ENCODE measurements at places on chromosomes 12 and 14.
A peak's percentile ranks its signal among the peaks of the same experiment; 100 is the strongest.

DNA sequence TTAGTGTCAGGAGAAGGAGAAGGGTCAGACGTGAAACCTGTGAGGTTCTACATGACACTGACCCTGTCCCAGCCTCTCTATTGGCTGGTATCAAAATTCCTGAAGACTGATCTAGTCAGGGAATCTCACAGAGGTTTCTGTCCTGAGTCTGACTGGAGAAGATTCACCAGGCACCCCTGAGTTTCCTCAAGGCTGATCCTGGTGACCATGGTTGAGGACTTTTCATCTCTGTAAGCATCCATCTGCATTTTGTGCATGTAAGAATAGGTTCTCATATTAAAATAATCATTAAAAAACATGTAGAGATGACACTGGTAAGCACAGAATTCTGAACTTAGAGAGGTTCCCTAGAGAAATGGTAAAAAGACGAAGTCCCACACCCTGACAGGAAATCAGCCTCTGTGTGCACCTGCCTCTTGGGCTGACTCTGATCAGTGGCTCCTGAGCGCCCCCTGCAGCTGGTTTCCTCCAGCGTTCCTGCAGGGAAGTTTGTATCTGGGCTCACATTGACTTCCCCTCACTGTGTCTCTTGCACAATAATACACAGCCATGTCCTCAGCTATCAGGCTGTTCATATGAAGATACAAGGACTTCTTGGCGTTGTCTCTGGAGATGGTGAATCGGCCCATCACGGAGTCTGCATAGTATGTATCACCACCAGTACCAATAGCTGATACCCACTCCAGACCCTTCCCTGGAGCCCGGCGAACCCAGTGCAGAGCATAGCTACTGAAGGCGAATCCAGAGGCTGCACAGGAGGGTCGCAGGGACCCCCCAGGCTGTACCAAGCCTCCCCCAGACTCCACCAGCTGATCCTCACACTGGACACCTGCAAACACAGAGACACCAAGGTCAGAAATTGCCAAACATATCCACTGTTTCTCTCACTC lies 991.9 kb downstream of the TMEM121 start:
- DNase-seq: no peak

DNA sequence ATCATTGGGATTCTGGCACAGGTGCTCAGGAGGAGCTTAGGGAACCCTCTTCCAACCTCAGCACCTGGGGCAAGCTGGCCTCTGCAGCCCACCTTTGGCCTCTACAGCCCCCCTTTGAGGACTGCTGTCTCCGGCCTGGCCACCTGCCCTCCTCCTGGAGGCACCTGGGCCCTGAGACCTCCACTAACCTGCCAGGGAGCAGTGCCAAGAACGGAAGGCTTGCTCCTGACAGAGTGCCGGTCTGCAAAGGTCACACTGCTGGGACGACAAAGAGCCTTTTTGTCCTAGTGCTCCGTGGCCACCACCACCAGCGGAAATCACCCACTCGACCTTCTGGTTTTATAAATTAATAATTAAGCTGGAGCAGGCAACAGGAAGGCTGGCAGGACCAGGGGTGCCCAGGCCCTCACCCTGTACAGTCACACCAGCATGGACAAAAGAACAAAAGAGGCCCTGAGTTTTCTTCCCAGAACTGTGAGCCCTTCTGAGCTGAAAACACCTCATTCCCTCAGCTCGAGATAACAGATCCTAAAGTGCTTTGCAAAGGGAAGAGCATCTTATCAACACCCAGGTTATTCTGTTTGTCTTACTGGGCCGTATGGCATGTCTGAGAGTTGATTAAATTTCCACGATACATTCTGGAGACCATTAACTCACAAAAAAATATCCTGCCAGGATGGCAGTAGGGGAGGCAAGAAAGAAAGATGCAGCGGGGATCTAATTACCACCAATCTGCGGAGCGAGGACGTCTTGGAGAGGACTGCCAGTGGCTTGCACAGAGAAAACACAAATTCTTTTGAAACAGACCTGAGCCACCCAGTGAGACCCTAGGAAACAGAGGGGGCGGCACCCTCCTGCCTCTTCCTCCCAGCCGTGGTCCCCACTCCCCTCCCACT lies 8.2 kb downstream of the TESC start:
- DNase-seq: no peak

GRCh38 chr14:71776471-71777360 lies 155.5 kb upstream of the RGS6 start:
- peak; percentile 18 for DNase-seq

- DNase-seq: no peak
These were observed 24.0 kb downstream of the ADGRD1 start for GRCh38 chr12:130977743-130978095.

GRCh38 chr12:109587921-109588320 lies 14.3 kb downstream of the MVK start:
- DNase-seq: no peak

DNA sequence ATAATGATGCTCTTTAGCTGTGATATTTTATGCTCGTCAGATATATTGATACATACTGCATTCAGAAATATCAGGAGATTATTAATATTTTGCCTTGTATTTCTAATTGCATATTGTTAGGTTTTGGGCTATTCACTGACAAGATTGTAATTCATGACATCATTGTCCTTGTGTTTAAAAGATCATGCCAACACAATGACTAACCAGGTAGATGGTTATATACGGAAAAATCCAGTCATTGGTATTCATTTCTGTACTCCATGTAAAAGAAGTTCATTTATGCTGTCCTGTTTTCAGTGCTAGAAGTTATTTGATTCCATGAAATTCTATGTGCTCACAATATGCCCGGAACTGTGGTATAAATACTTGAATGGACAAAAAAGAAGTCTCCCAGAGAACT lies 107.5 kb downstream of the KITLG start:
- DNase-seq: no peak

DNA sequence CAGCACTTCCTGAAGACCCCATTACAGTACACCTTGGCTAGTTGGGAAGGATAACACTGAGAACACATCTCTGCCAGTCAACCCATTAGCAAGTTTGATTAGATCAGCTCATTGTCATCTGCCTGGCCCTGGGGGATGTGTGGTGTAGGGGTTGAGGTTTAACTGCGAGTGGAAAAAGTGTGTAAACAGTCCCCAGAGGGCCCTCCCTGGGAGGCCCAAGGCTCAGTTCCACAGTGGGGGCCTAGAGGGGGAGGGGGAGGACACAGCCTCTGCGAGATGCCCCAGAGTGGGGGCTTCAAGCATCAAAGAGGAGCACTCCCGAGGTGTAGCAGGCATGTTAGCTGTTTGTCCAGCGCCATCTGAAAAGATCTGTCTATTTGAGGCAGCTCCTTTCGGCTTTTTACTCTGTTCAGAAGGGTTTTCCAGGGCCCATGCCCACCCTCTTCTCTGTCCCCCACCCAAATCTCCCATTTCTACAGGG lies 344 bp downstream of the LPAR5 start:
- no peak for DNase-seq

DNA sequence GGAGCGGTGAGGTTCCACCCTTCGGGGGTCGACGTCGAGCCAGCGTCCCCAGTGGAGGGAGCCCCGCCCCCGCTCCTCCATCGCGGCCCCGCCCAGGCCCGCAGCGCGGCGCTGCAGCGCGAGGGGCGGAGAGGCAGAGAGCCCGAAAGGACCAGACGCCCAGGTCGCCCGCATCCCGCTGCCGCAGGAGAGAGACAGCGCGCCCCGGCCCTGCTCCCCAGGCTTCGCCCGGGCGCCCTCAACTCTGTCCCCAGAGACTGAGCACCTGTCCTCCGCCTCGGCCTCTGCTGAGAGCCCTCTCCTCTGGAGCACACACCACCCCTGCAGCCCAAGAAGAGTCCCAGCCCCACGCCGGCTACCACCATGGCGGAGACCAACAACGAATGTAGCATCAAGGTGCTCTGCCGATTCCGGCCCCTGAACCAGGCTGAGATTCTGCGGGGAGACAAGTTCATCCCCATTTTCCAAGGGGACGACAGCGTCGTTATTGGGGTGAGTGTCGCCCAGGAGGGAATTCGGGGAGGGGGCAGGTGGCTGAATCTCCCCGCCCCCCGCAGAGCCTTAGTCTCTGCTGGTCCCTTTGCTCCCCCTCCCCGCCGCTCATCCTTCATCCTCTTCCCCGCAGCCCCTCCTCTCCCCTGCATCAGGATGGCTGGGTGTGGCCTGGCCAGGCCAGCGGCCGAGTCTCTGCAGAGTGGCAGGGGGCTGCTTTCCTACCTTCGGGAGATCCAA lies at the start of gene KIF5A:
KIF5A (plus strand) TSS at position 136 of the 732 bp plus-strand sequence; CDS start at position 364, 228 bp downstream.
- DNase-seq: no peak

- DNase-seq: no peak
These were observed 30.5 kb upstream of the SLC10A1 start for GRCh38 chr14:69827560-69827959.

DNA sequence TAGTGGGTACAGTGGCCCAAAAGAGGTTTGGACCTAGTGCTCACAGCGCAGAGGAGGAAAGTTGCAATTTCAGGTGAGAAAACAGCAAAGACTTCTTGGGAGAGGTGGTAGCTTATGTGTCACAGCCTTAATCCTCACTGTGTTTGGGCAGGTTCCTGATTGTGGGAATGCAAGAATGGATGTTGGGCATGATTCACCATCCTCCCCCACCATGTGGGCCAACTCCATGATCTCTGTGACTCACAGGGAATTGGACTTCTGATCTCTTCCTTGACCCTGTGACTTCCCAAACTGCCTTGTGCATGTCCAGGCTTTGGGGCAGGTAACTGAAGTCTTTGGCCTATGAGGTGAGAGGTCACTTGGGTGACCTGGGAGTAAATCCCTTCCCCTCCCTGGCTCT lies 1.8 kb upstream of the CHST11 start:
- DNase-seq: no peak

GRCh38 chr14:102949062-102949800 lies 26.8 kb downstream of the AMN start:
- no peak for DNase-seq

DNA sequence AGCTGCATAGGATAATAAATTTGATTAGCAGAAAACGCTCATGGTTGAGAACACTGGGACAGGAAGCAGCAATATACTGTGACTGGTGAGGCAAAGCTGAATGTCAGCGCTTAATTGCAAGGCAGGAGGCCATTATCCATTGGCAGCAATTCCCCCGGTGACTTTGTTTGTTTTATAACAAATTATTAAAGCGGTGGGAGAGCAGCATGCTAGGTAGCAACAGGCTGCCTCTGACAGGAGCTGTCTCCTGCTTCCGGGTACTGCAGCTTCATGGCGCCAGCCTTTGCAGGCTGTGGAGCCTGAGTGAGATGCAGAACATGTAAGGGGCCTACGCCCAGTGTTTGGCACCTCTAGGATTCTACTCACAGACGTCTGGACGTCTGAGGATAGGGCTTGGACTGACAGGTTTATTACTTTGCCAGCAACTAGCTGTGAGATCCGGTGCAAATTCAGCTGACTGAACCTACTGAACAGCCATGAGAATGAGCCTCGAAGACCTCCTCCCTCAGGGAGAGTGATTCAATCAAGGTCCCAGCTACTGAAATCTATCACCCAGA lies 82.1 kb upstream of the SSTR1 start:
- DNase-seq: no peak

DNA sequence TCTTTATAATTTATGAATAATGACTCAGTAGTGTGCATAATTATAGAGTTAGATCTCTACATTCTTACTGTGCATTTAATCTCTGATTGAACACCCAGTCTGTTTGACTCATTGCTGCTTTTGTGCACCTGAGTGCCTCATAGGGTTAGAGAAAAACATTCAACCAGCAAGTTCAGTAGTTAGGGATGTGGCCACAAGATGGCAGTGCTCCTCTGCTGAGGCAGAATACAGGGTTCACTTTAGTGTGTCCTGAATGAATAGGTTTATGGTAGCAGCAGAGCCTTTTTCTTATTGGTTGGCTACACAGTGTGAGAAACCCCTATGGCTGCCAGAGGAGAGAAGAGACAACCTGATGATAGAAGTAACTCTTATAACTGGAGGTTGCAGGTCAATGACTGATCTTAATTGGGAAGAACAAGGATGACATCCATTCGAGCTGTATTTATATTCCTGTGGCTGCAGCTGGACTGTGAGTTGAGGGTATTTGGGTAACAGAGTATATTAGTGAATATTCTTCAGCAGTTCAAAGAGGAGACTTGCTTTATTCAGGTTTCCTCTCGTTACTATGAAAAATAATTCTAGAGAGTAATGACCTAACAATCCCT lies 194.9 kb upstream of the OR4E1 start:
- DNase-seq: no peak

DNA sequence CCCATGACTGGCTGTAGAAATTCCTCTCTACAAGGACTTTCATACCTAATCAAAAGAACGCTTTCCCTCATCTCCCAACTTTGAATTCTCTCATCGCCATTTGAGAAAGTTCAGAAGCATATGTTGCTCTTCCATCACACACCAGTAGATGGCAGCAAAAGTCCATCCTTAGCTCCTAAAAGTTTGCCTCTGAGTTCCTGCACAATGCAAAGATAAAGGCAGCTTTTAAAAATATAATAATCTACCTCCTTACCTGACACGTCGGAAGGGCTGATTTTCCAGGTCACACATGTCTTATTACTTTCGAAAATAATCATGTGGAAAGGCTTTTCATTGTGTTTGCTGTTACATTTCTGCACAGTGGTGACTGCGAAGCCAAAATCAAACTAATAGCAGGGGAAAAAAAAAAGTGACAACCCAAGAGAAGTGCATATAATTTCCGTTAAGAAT lies 456.7 kb upstream of the SEL1L start:
- no peak for DNase-seq

GRCh38 chr12:12427568-12427967 lies 70.7 kb downstream of the BORCS5 start:
- no peak for DNase-seq

GRCh38 chr12:16277585-16277984 lies at the start of gene SLC15A5:
Gene SLC15A5 (minus strand): TSS chr12:16277685. CDS start chr12:16277685, 0 bp downstream.
- DNase-seq: no peak

GRCh38 chr14:64945431-64946178 lies 3.1 kb upstream of the GPX2 start:
- DNase-seq: no peak

- peak; percentile 59 for DNase-seq
These were observed 56.4 kb upstream of the PIWIL1 start for GRCh38 chr12:130281153-130281799.

GRCh38 chr12:89470741-89471509 lies 53.7 kb downstream of the GALNT4 start:
- DNase-seq: no peak
